ENCODE measurements at places on chromosomes 13 and 19. TPM values are rescaled to one million over a fixed set of nuclear protein-coding genes. Genes with fewer than 3 reads are reported as not detected.

Gene SIGLEC10
- total RNA-seq = 0.72 TPM

Gene KRTDAP
- total RNA-seq = not detected

Gene PLPPR3
- not detected for total RNA-seq

Gene GJB2
- total RNA-seq = 5.6 TPM

Gene IGFL1
- not detected for total RNA-seq

Gene DIAPH3
- total RNA-seq = 24.1 TPM

Gene PABPC3
- total RNA-seq = 0.58 TPM

Gene RFPL4AL1
- not detected for total RNA-seq

Gene ZNF541
- 0.40 TPM for total RNA-seq

Gene NECTIN2
- not detected for total RNA-seq

Gene CERS1
- not detected for total RNA-seq

Gene ZNF665
- total RNA-seq = 4.0 TPM

Gene RUBCNL
- not detected for total RNA-seq

Gene MRI1
- 46.2 TPM for total RNA-seq

Gene EDNRB
- total RNA-seq = not detected

Gene SUCLA2
- 34.1 TPM for total RNA-seq

Gene MBD3L1
- not detected for total RNA-seq

Gene CGB2
- 0.47 TPM for total RNA-seq

Gene PDE4C
- 0.15 TPM for total RNA-seq

Gene C1QTNF9
- 0.10 TPM for total RNA-seq

Gene TSSK6
- total RNA-seq = 3.7 TPM

Gene PRR22
- 6.4 TPM for total RNA-seq

Gene RFPL4A
- not detected for total RNA-seq

Gene ZNF813
- 6.8 TPM for total RNA-seq

Gene TMEM255B
- total RNA-seq = 1.8 TPM

Gene DENND1C
- 100.0 TPM for total RNA-seq

Gene SLITRK5
- total RNA-seq = not detected

Gene PLA2G4C
- total RNA-seq = 4.3 TPM

Gene TUBA3C
- not detected for total RNA-seq

Gene MED16
- total RNA-seq = 88.1 TPM

Gene ANGPTL8
- total RNA-seq = not detected

Gene RLN3
- total RNA-seq = not detected

Gene TEKTIP1
- total RNA-seq = 6.5 TPM

Gene SH3GL1
- total RNA-seq = 68.2 TPM

Gene LMO7
- total RNA-seq = 23.1 TPM

Gene SLC10A2
- not detected for total RNA-seq

Gene HTR2A
- total RNA-seq = not detected

Gene KLF1
- total RNA-seq = 0.20 TPM

Gene ARL11
- 2.1 TPM for total RNA-seq

Gene UBE2L5
- total RNA-seq = 0.17 TPM

Gene SULT2A1
- total RNA-seq = not detected

Gene ZNF135
- total RNA-seq = 0.77 TPM

Gene GNG7
- 1.2 TPM for total RNA-seq

Gene MCEMP1
- total RNA-seq = not detected

Gene TBXA2R
- 0.92 TPM for total RNA-seq

Gene TRIP10
- 11.2 TPM for total RNA-seq

Gene KCNRG
- 0.42 TPM for total RNA-seq
